Fibroblast of lung (primary cell): ENCODE measurements at places on chromosomes 7 and 10.
A peak's percentile ranks its signal among the peaks of the same experiment; 100 is the strongest.

DNA sequence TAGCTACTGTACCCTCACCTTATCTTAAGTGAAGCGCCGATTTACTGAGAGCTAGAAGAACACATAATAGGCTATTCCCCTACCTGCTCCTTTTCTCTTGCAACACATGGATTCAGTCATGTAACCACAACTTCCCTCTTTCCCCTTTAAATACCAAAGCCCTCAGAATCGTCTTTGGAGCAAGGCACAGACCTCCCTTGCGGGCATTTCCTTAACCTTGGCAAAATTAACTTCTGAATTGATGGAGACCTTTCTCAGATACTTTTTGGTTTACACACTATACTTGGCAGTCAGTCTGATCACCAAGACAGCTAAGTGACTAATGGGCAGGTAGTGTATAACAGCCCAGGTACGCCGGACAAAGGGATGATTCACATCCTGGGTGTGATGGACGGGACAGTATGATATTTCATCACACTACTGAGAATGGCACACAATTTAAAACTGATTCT is 72.7 kb upstream of the SEC61G start:
- DNase-seq, result no peak

DNA sequence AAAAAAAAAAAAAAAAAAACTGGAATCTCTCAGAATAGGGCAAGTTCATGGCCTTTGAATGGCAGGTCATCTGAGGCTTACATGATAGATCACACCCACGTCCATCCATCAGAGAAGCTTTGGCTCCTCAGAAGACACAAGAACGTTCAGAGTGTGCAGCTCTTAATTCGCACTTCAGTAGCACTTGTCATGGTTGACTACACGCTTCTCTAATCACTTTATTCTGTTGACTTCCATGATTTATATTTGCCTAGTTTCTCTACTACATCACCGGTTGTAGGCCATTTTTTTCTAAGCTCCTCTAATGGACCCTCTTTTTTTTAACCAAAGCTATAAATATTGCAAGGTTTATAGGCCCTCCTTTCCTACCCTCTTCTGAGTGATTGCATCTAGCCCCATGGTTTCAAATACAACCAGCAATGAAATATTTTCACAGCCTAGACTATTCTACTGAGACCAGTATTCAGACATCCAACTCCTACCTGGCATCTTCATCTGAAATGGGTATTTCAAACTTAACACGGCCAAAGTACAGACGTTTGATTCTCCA is 305.4 kb upstream of the CELF2 start:
- no peak for DNase-seq

DNA sequence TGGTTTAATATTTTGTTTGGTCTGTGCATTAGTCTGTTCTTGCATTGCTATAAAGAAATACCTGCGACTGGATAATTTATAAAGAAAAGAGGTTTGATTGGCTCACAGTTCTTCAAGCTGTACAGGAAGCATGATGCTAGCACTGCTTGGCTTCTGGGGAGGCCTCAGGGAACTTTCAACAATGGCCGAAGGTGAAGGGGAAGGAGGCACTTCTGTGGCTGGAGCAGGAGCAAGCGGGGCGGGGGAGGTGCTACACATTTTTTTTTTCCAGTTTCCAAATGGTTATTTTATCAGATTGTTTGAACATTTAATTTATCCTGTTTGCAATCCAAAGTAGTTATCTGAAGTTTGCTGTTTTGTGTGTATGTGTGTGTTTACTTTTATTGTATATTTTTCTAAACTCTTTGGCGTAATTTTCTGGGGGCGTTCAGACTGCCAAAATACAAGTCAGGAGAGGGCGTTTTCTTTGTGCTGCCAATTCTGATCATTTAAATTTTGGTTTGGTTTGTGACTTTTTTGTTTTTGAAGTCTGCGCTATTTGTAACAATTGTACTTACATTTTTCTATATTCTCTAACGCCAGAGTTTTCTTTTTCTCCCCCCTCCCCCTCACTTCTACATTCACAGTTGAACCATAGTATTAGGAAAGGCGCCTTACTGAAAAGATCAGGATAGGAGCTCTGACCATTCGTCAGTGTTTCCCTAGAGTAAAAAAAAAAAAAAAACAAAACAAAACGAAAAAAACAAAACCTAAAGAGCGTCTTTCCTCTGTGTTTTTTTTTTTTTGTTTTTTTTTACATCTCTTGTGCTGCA is 58.5 kb downstream of the ZNF783 start:
- DNase-seq, result no peak

GRCh38 chr10:118851062-118852035 is 96.6 kb upstream of the CACUL1 start:
- DNase-seq, result no peak

- DNase-seq, result no peak
Observed at GRCh38 chr10:78335371-78335690, 301.7 kb downstream of the RPS24 start.

GRCh38 chr10:73997787-73998622 is at the start of gene VCL:
VCL (plus strand) TSS chr10:73998116; CDS start chr10:73998208, 92 bp downstream.
- DNase-seq, result peak; percentile 98

DNA sequence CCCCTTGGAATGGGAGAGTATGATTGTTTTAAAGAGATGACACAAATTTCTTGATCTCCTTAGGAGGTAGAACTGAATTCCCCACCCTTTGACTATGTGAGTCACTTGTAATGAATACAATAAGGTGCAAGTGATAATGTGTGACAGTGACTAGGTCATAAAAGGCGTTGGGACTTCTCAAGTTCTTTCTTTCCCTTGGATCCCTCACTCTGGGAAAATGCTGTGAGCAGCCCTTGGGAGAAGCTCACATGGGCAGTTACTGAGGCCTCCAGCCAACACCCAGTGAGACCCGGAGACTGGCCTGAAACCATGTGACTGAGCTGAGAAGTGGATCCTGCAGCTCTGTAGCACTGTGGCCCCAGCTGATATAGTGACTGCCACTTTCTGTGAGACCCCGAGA is 66.4 kb upstream of the FAM180A start:
- no peak for DNase-seq

DNA sequence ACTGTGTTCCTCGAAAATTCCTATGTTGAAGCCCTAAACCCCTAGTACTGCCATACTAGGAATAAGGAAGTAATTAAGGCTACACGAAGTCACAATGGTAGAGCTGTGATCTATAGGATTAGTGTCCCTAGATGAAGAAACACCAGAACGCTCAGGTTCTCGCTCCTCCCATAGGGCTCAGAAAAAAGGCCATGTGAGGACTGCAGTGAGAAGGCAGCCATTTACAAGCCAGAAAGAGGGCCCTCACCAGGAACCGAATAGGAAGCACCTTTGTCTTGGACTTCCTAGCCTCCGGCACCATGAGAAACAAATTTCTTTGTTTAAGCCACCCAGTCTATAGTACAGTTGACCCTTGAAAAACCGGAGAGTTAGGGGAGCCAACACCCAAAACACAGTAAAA is 46.2 kb downstream of the CACUL1 start:
- DNase-seq, result no peak

DNA sequence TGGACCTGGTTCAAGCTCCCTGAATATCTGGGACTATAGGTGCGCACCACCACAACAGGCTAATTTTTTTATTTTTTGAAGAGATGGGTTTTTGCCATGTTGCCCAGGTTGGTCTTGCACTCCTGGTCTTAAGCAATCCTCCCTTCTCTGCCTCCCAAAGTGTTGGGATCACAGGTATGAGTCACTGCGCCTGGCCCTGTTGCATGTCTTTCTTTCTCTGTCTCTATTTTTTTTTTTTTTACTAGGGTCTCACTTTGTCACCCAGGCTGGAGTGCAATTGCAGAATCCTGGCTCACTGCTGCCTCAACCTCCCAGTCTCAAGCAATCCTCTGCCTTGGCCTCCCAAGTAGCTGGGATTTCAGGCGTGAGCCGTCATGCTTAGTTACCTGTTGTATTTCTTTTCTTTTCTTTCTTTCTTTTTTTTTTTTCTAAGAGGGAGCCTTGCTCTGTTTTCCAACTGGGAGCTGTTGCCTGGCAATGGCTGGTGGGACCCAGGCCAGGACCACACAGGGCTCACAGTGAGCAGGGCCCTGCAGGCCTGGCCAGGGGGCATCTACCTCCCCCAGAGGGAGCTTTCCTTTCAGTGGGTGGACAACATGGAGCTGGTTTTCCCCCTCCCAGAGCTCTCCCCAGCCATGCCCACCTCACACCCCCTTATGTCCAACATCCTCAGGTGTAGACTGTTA is 6.0 kb downstream of the MYL7 start:
- no peak for DNase-seq

- DNase-seq, result peak; percentile 25
Observed at GRCh38 chr10:118332948-118333710, 9.0 kb downstream of the FAM204A start.

GRCh38 chr10:13528875-13529713 is at the start of gene BEND7:
BEND7 (minus strand) TSS chr10:13529014; CDS start chr10:13528533, 481 bp downstream.
- DNase-seq, result peak; percentile 42

- peak; percentile 20 for DNase-seq
Observed at GRCh38 chr7:96311967-96312366, 9.9 kb downstream of the SLC25A13 start.

DNA sequence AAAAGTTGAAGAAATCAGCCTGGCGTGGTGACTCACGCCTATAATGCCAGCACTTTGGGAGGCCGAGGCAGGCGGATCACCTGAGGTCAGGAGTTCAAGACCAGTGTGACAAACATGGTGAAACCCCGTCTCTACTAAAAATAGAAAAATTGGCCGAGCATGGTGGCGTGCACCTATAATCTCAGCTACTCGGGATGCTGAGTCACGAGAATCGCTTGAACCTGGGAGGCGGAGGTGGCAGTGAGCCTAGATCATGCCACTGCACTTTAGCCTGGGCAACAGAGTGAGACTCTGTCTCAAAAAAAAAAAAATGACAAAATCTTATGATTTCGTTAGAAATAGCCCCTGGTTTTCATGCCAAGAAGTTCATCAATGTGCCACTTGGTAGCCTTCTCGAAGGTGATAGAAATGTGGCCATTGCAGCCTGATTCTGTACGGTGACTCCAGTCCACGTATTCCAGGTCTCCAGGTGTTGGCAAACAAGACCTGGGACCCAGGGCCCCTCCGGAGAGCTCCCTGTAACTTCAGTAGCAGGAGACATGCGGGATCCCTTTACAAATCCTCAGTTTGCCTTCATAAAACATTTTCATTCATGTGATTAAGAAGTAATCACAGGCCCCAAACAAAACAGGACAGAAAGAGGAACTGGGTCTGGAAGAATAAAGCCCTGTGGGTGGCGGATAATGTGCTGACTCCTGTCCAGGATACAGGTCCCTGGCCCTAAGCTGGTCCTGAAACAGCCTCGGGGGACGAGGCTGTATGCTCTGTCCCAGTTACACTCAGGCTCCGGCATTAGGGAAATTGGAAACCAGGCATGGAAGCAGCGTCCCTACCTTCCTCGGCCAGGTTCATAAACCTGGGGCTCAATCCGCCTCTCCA is 207.3 kb upstream of the SH2B2 start:
- DNase-seq, result no peak

DNA sequence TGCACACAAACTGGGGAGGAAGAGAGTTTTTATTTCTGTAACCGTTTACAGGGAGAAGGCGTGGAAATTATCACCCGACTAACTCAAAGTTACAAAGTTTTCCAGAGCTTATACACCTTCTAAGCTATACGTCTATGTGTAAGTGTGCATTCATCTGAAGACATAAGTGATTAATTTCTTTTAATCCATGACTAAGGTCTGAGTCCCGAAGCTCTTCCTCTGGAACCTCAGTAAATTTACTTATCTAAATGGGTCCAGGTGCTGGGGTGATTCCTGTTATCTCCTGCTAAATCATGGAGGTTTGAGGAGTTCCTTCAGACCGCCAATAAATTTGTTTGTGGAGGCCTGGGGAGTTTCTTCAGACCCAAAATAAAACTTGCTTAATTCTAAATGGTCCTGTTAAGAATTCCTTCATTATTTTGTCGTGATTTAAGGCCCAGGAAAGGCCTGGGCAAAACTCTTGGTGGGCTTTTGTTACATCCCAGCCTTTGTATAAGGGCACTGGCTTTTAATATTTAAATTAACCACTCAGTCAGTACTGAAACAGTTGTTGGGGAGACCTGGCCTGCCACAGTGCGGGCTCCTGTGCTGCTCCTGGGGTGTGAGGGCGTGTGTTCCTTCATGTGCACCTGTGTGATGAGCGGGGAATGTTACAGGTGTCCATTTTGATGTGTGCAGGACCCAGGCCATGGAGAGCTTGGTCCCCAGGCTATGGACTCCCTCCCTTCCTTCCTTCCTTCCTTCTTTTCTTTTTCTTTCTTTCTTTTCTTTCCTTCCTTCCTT is 5.8 kb upstream of the METTL27 start:
- no peak for DNase-seq

DNA sequence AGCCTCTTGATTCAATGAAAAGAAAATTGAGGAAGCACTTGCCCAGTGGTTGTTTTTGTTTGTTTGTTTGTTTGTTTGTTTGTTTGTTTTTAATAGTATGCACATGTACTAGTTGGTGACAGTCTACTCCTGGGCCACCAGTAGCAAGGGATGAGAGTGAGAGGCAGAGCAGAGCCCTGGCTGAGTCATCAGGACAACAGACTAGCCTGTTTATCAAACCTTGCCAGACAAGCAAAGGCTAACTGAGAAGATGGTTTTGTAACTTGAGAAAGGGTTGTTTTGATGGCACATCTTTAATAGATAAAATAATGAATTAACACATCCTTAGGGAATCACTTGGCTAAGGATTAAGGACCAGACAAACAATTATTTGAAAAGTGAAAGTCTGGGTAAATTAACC is 78.1 kb downstream of the INHBA start:
- peak; percentile 16 for DNase-seq

- no peak for DNase-seq
Observed at GRCh38 chr10:93384006-93384405, 98.1 kb downstream of the MYOF start.

DNA sequence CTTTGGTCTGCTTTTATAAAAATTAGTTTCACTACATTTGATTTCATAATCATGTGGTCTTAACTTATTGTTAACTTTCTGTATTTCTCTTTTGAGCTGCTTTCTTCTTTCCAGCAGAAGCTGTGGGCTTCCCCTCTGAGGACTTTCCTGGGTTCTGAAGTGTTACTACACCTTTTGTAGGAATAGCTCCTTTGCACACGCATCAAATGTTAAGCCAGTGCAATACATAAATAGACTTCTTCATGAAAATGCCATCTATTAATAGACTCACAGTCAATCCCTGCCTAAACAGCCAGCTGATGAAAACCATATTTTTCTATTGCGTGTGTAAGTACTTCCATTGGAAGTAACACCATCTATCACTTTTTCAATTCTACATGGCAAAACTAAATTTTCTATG is 1.5 kb downstream of the ABCB4 start:
- DNase-seq, result peak; percentile 5

- DNase-seq, result no peak
Observed at GRCh38 chr10:29691564-29692072, 56.8 kb upstream of the SVIL start.

- peak; percentile 83 for DNase-seq
Observed at GRCh38 chr10:77478247-77478961, 159.2 kb downstream of the KCNMA1 start.
